ENCODE measurements at places on chromosomes 12 and 14. TPM values are rescaled to one million over a fixed set of nuclear protein-coding genes. Genes with fewer than 3 reads are reported as not detected.

Gene IL22
- not detected for total RNA-seq

Gene KRT75
- not detected for total RNA-seq

Gene COQ5
- total RNA-seq, result 31.8 TPM

Gene SLC38A4
- not detected for total RNA-seq

Gene SMIM41
- total RNA-seq, result not detected

GRCh38 chr14:53327716-53328115, 174.6 kb upstream of the DDHD1 start:
- no peak for DNase-seq

DNA sequence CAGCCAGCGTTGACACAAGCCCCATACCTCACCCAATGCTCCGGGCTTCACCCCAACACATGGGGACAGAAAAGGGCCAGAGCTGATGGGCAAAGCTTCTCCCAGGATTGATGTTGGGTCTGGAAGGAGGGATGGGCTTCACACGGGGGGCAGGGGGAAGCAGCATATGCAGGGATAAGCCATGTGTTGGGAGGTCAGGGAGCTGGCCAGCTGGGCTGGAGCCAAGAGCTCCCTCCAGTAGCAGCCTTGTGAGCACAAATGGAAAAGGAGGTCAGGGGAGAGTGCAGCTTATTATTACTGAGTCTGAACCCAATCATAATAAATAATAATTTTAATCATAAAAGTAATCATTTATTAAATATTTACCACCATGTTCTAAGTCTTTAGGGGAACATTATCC, 9.3 kb downstream of the PLEKHD1 start:
- DNase-seq, result no peak

- DNase-seq, result no peak
Measured at GRCh38 chr14:69619012-69619411, 7.6 kb downstream of the SUSD6 start.

- DNase-seq, result no peak
Measured at GRCh38 chr12:130619385-130620001, 96.6 kb downstream of the RIMBP2 start.

- no peak for DNase-seq
Measured at GRCh38 chr12:46389031-46389616, 16.6 kb upstream of the SLC38A2 start.

DNA sequence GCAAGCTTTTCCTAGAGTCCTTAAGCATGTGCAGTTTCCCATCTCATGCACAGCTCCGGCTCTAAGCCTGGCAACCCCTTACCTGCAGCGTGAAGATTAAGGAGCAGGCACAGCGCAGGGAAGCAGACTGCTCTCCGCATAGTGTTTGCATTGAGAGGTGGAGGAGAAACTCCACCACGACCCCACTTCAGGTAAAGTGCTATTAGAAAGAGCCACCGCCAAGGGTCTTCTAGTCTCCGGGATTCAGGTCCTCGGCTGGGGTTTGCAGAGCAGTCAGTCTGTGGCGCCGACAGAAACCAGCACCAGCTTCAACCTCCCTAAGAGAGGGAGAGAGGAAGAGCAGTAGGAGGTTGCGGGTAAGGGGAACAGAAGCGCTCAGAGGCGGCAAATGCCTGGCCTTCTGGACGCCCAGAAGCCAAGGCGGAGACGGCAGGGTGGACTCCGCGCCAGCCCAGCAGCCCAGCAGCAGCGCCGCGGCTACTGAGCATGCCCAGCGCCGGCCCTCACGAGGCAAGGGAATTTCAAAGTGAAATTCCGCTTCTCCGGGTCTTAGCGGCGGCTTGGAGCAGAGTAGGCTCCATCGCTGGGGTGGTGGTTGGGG, at the start of gene PTPRR:
TSS of gene PTPRR (minus strand) at position 488 of the 601 bp plus-strand sequence. CDS start at position 140, 348 bp downstream.
- DNase-seq, result no peak

- DNase-seq, result no peak
Measured at GRCh38 chr12:92921877-92922276, 7.2 kb downstream of the EEA1 start.

DNA sequence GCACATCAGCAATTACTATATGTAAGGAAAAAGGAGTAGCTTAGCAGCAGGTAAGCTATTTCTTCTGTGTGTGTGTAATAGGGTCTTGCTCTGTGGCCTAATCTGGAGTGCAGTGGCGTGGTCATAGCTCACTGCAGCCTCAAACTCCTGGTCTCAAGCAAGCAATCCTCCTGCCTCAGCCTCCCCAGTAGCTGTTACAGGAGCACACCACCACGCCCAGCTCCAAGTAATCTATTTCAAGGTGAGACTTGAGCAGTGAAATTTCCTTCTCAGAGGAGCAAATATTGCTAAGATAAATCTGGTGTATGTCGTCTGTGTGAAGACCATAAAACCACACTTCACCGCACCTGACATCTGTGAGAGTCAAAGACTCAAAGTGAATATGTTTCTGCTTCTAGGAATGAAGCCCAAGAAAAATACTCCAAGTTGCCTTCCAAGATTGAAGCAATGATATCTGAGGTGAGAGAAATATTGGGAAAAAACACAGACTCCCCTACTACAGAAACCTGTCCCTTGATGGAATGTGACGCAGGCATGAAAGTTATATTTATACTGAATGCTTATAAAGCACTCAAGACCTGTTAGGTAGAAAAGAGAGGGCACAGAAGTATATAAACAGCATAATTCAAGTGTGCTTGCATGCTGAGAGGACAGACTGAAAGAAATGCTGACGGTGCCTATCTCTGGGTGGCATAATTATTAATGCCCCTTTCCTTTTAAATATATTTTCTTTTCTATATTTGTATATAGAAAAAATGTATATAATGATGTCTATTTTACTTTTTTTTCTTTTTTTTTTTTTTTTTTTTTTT, 2.5 kb upstream of the SELPLG start:
- DNase-seq, result no peak

DNA sequence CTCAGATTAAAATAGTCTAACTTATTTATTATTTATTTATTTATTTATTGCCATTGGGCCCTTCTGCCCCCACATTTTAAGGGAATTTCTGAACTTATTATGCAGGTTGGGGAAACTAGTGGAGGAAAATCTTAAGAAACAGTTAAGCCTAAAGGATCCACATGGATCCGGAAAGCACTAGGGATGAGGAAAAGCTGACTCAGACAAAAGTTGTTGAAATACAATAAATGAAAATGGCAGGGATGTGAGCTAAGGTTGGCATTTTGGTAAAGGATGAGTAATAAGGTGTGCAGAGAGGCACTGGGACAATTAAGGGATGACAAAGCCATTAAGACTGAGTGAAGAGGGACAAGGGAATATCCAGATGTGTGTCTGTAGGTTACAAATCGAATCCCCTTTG, 20.7 kb upstream of the CSRP2 start:
- DNase-seq, result no peak

DNA sequence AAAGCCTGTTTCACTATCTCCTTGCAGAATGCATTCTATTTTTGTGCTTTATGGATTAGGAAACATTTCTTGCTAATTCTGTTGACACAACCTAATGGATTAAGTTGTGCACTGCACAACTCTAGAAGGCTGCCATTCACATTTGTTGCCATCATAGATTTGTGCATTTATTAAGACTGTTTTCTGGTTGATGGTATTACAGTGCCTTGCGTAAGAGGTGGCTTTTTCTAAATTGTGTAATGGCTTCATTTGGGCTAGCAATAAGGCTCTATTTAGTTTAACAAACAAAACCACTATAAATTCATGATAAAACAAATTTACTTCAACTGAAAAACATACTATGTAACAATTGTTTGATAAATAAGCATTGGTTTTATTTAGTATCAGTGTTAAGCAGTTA, 175.9 kb downstream of the TRHDE start:
- DNase-seq, result no peak

GRCh38 chr14:77924141-77924948, 124.4 kb downstream of the ADCK1 start:
- DNase-seq, result no peak

- no peak for DNase-seq
Measured at GRCh38 chr14:20805485-20805884, 2.8 kb upstream of the RNASE1 start.

GRCh38 chr14:43765474-43765873, 741.6 kb downstream of the FSCB start:
- DNase-seq, result no peak

DNA sequence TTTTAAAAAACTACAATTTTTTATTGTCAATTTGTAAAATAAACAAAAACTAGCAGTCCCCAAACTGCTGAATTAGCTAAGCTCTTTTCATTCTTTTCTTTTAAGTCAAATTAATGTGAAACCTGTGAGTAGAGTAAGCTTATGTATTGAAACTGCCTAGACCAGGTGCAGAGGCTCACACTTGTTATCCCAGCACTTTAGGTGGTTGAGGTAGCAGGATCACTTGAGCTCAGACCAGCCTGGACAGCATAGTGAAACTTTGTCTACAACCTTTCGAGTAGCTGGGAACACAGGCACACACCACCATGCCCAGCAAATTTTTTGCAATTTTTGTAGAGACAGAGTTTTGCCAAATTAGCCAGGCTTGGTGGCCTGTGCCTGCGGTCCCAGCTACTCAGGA, 26.4 kb downstream of the SCFD1 start:
- no peak for DNase-seq

- DNase-seq, result no peak
Measured at GRCh38 chr12:69925291-69925690, 100.3 kb downstream of the MYRFL start.

DNA sequence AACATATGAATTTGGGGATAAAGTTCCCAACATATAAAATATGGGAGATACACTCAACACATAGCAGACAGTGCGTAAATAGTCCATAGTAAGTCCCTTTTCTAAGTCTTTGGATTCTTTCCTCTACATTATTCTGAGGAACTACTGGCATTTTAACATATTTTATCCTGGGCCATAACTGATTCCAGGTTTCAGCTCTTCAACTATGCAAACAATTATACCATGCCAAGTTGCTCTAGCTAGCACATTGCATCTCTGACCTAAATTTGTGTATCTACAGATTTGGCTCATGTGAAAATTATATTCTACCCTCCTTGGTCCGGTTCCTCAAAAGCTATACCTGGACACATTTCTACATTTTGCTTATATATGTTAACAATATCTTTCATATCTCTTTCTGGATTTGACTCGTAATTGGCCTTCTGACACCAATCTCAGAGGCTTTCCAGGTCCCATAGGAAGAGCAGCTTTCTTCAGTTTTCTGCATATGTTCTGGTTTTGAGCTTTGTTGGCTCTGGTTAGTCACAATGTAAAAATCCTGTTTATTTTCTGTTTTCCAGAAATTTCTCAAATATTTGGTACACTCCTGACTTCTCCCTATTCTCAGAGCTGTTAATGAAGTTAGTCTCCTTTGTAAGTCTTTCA, 305.4 kb downstream of the BMP4 start:
- no peak for DNase-seq

GRCh38 chr12:107818984-107819383, 44.5 kb downstream of the ASCL4 start:
- DNase-seq, result no peak

DNA sequence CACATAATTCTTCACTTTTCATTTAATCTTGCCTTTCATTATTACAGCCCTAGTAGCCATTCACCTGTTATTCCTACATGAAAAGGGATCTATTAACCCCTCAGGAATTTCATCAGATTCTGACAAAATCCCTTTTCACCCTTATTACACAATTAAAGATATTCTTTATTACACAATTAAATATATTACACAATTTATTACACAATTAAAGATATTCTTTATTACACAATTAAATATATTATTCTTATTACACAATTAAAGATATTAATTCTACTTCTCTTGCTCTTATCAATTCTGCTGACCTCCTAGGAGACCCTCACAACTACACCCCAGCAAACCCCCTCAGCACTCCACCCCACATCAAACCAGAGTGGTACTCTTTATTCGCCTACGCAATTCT, 77.1 kb downstream of the SINHCAF start:
- no peak for DNase-seq

- no peak for DNase-seq
Measured at GRCh38 chr12:52874573-52875435, 26.0 kb upstream of the KRT78 start.

DNA sequence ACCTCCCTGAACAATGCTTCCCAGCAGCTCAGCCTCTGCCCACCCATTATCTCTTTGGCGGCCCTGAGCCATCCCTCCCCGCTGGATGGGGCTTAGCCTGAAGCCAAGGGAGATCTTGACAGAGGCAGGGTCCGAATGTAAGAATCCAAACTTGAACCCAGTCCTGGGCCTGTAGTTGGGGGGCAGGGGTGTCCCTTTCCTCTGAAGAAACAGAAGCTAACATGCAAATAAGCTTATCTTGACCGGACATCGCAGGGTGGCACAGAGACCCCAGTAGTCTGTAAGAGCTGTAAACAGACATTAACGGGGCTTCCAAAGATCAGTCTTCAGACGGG, 6.0 kb downstream of the DLK1 start:
- DNase-seq, result no peak

DNA sequence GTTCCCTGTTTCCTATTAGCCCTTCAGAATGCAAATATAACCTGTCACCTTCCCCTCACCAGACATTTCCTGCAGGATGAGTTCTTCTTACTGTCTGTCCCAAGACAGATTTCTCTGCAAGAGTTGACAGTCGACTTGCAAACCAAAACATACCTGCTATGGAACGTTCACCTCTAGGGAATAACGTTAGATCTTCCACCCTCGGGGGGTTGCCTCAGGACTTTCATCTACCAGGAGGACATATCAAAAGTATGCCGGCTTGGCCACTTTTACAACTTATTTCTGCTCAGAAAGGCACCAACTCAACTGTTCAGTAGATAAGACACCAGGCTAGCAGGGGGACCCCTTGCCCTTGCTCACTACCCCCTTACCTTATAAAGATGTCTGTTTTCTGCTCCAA, 92.5 kb downstream of the DAAM1 start:
- no peak for DNase-seq

DNA sequence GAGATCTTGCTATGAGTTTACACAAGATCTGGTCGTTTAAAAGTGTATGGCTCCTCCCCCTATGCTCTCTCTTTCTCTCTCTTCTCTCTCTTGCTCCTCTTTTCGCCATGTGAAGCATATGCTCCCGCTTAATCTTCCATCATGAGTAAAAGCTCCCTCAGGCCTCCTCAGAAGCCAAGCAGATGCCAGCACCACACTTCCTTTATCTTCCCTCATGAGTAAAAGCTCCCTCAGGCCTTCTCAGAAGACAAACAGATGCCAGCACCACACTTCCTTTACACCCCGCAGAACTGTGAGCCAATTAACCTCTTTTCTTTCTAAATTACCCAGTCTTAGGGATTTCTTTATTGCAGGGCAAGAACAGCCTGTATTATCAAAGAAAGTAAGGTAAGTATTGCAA, 152.4 kb downstream of the SEC23A start:
- DNase-seq, result no peak
